ENCODE measurements at places on chromosomes 12 and 14. TPM values are rescaled to one million over a fixed set of nuclear protein-coding genes. Genes with fewer than 3 reads are reported as not detected.

Gene KCNC2
- not detected for total RNA-seq

Gene KRT80
- total RNA-seq, result not detected

Gene BDKRB1
- total RNA-seq, result not detected

Gene STAB2
- total RNA-seq, result not detected

Gene P3H3
- 0.40 TPM for total RNA-seq

Gene KRT2
- 0.10 TPM for total RNA-seq

Gene HNRNPC
- total RNA-seq, result 863 TPM

Gene DCD
- not detected for total RNA-seq

Gene NFE2
- total RNA-seq, result not detected

Gene ZDHHC22
- total RNA-seq, result not detected

GRCh38 chr14:103736546-103737431 lies 21.2 kb downstream of the ZFYVE21 start:
- no peak for DNase-seq

DNA sequence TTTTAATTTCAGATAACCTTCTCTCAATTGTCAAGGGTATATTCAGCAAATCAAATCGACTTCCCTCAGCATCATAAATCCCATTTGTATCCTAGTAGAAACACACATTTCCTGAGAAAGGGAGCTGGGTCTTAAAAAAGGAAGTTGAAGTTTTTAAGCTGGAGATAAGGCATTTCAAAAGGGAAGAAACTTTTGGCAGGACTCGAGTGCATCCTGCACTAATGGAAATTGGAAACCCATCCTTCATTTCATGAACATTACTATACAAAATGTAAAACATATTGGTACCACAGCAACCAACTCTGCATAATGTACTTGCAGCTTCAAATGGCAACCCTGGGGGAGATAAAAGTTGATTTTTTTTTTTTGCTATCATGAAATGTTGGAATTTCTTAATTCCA lies 23.7 kb upstream of the TMCC3 start:
- no peak for DNase-seq

- no peak for DNase-seq
Measured at GRCh38 chr14:76812093-76812421, 625 bp downstream of the ANGEL1 start.

- no peak for DNase-seq
Measured at GRCh38 chr14:80146941-80147340, 64.4 kb downstream of the DIO2 start.

- no peak for DNase-seq
Measured at GRCh38 chr12:6996040-6996441, 22.2 kb downstream of the LPCAT3 start.

DNA sequence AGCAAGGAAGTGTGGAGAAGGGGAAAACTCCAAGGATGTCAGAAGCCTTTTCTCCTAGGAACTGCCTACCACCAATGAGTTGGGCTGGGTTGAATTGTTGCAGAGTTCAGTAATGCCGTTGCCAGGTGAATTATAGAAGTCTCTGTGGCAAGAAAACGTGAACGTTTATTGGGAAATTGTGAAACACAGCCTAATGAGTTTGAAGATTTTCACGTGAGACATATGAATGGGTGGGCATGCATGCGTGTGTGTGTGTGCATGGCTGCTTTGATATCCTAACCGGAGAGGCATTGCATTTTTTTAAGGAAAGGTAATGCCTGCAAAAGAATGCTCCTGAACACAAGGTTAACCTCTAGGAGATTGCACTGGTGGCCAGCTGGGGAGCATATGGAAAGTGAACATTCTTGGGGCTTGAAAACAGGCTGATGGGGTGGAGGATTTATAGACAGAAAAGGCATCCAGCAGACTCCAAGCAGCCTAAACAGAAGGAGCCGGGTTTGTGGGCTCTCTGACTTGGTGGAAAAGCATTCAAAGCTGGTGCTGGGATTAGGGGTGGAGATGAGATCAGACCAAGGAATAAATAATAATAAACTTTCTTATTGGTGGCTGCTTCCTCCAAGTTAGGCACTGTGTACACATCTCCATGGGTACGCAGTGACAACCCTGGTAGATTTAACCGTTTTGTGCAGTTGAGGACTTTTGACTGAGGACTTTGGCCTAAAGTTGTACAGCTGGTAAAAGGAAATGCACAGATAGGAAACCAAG lies 67.8 kb downstream of the NTF3 start:
- no peak for DNase-seq

GRCh38 chr12:72178871-72179270 lies 93.3 kb upstream of the TRHDE start:
- DNase-seq, result no peak

DNA sequence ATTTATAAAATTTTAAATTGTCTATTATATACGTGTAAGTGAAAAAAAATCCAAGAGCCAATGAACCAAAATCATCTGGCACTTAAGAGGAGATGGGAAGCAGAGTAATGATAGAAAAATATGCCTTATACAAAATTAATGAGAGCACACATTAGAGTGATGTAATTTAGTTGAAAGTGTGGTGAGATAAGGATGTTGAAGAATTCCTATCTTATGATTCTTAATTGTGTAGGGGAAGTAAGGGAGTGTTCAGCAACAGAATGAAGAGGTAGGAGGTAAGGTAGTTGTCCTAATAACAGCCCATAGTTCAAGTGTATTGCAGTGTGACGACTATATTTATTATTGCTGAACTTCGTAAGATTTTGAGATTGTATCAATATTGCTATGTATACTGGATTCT lies 843.4 kb upstream of the FLRT2 start:
- DNase-seq, result no peak

GRCh38 chr12:63042646-63043045 lies 107.7 kb upstream of the PPM1H start:
- DNase-seq, result no peak

GRCh38 chr14:23932639-23933038 lies 20.9 kb upstream of the DHRS4 start:
- DNase-seq, result no peak

GRCh38 chr14:45867046-45867894 lies 614.3 kb upstream of the MIS18BP1 start:
- no peak for DNase-seq

DNA sequence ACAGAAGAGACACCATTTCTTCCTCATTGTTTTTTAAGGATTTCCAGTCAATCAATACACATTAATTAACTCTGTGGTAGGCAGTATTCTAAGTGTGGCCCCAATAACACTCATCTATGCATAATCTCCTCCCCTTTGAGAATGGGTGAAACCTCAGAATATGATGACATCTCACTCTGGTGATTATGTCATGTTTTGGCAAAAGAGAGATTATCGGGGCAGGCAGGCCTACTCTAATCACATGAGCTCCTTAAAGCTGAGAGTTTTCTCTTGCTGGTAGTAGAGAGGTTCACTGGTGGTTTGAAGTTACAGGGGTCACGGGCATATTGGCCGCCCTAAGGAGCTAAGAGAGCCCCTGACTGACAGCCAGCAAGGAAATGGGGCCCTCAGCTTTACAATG lies 7.1 kb upstream of the LGMN start:
- DNase-seq, result no peak

GRCh38 chr12:32864731-32865130 lies 31.8 kb downstream of the PKP2 start:
- DNase-seq, result no peak

DNA sequence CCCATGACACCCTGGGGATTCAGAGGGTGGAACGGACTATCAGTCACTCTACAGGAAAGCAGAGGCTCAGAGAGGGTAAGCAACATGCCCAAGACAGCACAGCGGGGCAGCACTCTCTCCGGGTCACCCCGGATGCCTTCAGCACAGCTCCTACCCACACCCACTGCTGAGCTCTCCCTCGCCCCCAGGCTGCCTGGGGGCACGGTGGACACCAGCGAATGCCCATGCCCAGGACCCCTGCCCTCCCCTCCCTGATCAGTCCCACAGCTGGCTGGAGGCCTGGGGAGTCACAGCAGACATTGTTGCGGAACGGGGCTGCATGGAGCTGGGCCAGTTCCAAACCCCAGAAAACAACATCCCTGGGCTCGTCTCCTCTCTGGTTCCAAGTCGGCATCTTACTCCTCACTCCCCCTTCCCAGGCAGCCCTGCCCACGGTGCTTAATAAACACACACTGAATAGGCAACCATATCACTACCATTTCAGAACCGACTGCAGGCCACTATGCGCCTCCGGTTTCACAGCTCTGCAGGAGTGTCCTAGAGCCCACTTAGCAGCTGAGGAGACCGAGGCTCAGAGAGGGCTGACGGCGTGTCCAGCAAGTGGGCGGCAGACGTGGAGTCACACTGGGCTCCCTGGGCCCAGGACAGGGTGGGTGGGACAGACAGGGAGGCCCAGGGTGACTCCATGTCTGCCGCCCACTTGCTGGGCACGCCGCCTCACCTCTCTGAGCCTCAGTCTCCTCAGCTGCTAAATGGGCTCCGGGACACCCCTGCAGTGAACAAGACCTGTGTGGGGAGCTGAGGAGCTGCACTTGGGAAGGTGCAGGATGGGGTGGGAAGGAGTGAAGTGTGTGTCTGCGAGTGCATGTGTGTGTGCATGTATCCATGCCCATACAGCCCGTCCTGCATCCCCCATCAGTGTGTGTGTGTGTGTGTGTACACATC lies 27.0 kb downstream of the CCDC85C start:
- no peak for DNase-seq

- no peak for DNase-seq
Measured at GRCh38 chr12:26226629-26227360, 31.4 kb downstream of the SSPN start.

DNA sequence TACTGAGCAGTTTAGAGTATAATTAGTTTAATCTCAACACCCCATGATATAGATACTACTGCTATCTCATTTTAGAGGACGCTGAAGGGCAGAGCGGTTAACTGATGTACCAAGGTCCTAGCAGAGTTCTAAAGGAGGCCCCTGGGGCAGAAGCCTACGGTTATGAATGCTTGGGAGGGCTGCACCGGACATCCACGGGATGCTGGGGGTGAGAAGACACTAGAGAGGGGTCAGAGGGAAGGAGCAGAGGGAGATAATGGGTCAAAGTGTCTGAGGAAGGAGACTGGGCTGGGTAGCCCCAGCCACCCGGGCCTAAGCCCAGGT lies 1.6 kb upstream of the ACTR6 start:
- no peak for DNase-seq

DNA sequence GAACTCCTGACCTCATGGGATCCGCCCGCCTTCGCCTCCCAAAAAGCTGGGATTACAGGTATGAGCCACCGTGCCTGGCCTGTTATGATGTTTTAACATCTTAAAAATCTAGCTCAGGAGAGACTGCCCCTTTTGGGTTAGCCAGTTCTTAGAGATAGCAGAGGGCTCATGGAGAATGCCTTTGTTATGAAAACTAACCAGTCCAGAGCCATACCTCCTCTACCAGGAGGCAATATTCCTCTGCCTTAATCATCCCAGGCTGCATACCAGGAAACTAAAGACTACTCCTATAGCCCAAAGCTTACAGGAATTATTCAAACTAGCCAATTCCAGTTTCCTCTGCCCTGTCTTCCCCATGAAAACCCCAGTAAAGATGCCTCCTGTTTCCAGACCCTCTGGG lies 96.0 kb upstream of the MDM1 start:
- DNase-seq, result no peak

DNA sequence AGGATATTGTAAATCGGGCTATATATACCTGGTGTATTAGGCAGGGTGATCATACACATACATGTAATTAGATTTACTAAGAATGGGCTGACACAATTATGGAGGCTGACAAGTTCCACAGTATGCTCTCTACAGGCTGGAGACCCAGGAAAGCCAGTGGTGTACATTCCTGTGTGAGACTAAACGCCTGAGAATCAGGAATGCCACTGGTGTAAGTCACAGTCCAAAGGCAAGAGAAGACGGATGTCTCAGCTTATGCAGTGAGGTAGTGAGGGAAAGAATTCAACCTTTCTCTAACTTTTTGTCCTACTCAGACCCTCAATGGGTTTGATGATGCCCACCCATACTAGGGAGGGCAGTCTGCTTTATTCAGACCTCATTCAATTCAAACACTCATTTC lies 57.1 kb downstream of the METTL25 start:
- no peak for DNase-seq

DNA sequence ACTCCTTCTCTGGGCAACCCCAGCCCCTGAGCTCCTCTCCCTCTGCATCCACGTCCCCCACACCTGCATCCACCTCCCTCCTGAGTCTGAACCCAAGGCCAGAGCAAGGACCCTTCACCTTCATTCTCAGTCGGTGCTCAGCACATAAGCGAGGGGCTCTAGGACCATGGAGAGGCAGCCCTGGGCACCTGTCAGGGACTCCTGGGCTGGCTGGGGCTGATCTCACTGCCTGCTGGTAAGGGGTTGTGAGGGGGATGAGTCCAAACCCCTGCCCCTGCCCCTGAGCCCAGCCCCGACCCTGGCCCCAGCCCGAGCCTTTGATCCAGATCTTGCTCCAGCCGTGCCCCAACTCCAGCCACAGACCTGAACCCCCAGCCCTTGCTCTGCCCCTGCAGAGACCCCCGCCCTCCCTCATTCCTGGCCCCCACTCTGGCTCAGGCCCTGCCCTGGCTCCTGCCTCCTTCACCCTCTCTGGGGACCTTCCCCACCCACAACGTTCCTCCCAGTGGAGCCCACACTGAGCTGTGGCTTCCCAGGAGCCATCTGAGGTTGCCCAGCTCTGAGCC lies 888 bp upstream of the CCDC197 start:
- no peak for DNase-seq

DNA sequence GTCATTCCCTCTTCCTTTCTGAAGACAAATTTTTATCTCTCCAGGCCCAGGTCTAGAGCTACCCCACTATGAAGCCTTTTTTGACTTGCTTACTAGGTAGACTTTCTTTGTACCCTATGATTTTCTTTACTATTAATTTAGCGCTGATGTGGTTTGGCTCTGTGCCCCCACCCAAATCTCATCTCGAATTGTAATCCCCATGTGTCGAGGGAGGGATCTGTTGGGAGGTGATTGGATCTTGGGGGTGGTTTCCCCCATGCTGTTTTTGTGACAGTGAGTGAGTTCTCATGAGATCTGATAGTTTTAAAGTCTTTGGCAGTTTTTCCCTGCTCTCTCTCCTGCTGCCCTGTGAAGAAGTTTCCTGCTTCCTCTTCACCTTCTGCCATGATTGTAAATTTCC lies 118.1 kb downstream of the SLC38A1 start:
- no peak for DNase-seq

- DNase-seq, result no peak
Measured at GRCh38 chr14:59564366-59564765, 12.2 kb downstream of the CCDC175 start.

GRCh38 chr14:94162466-94162865 lies 11.7 kb upstream of the PPP4R4 start:
- DNase-seq, result no peak

DNA sequence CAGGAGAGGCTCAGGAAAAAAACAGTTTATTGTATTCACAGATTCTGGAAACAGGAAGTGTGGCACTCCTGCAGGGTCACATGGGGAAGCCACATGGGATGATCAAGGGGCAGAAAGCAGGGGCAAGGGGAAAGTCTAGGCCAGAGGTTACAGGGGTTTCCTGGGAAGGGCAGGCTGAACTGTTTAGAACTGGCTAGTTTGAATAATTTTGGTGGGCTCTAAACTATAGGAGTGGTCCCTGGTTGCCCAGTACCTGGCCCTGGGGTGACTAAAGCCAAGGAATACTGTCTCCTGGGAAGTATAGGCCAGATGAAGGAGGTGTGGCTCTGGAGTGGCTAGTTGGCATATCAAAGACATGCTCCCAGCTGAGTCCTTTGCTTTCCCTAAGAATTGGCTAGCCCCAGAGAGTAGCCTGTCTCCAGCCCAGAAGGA lies 169.2 kb downstream of the SLC41A2 start:
- no peak for DNase-seq
